ENCODE measurements at places on chromosomes 11 and 22. TPM values are rescaled to one million over a fixed set of nuclear protein-coding genes. Genes with fewer than 3 reads are reported as not detected.

The THRSP gene
- not detected for total RNA-seq

The KRTAP5-2 gene
- not detected for total RNA-seq

The NCR3LG1 gene
- 8.1 TPM for total RNA-seq

The PAX6 gene
- total RNA-seq: not detected

The DUSP8 gene
- 8.7 TPM for total RNA-seq

The ARL14EP gene
- total RNA-seq: 16.7 TPM

- DNase-seq: no peak
These were observed 61.8 kb downstream of the OTOG start for GRCh38 chr11:17608821-17609220.

GRCh38 chr11:36357831-36358230, 61.7 kb downstream of the PRR5L start:
- DNase-seq: no peak

DNA sequence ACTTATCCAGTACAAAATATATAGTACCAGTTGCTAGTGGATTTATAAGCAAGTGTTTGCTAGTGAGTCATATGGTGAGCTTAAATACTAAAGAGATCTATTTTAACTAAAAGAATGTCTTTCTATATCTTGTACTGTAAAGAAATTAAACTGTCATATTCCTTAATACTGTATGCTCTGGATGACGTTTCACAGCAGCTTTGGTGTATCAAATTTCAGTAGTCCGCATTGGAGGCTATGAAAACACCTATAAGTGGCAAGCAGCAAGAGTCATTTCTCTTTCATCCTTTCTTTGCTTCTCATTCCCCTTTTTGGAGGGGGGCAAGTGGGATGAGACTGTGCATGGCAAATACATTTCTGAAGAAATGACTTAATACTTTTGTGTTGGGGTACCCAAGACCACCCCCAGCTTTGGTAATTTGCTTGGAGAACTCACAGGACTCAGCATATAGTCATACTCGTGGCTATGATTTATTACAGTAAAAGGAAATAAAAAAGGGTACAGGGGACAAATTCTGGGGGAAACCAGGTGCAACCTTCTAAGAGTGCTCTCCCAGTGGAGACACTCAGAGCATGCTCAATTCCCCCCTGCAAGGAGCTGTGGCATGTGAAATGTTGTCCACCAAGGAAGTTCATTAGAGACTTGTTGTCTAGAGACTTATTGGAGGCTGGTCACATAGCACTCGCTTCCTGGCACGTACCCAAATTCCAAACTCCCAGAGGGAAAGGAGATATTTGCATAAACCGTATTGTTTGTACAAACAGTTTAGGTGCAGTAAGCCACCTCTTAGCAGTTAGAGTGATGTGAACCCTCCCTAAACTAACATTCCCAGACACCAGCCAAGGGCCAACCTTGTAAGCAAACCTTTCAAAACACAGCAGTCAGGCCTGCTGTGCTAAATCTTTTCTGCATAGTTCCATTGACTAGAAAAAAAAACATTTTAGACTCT, 210.8 kb downstream of the PGR start:
- no peak for DNase-seq
